Activated CD4-positive, alpha-beta T cell treated with anti-CD3 and anti-CD28 coated beads for 48 hours (primary cell): ENCODE measurements at places on chromosomes 16 and 17.
A peak's percentile ranks its signal among the peaks of the same experiment; 100 is the strongest.

DNA sequence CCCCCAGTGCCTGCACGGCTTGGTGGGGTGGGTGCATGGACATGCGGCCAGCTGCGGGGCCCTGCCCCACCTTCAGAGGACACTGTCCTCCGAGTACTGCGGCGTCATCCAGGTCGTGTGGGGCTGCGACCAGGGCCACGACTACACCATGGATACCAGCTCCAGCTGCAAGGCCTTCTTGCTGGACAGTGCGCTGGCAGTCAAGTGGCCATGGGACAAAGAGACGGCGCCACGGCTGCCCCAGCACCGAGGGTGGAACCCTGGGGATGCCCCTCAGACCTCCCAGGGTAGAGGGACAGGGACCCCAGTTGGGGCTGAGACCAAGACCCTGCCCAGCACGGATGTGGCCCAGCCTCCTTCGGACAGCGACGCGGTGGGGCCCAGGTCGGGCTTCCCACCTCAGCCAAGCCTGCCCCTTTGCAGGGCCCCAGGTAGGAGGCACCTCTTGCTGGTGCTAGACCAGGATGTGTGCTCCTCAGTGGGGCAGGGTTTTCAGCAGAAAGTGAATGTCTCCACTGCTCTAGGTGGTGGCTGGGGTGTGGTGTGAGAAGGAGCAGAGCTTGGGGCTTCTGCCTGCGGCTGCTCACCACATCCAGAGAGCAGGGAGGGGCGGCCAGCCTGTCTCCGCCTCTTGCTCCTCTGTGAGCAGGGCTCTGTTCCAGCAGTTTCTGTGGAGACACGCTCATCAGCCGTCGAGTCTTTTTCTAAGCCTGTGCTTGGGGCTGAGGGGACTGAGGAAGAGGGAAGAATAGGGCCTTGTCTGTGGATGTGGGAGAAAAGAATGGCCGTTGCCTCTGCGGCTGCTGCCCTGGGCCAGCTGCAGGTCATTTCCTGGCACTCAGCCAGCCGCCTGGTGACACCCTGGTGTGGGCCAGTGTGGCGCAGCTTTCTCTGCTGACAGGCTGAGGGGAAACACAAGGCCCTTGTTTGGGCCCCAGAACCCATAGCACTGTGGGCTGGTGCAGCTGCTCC is 2.2 kb downstream of the ZNF276 start:
- peak; percentile 82 for DNase-seq

DNA sequence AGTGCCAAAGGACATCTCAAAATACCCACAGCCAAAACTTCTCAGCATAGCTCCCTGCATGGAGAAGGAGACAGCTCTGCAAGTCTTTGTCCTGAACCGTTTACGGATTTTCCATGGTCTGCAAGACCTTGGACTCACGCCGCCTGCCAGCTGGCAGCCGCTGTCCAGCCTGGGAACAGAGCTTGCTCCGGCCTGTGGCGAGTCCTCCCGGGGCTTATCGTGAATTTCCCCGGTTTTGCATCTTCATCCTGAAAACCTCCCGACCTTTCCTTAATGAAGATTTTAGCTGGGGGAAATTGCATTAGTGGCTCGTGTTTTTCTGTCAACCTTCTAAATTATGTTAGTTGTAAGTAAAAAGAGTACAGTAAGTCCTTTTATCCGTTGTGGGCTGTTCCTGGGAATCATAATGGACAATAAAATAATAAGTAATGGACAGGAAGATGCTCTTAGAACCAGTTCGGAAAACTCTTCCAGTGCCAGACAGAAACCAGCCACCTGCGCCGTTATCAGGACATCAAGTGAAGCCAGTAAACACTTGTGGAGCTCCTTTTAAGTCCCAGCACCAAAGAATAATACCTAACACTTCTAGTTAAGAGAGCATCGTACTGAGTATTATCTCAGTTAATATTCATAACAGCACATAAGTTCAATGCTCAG is 112.4 kb upstream of the NOL11 start:
- DNase-seq = no peak

DNA sequence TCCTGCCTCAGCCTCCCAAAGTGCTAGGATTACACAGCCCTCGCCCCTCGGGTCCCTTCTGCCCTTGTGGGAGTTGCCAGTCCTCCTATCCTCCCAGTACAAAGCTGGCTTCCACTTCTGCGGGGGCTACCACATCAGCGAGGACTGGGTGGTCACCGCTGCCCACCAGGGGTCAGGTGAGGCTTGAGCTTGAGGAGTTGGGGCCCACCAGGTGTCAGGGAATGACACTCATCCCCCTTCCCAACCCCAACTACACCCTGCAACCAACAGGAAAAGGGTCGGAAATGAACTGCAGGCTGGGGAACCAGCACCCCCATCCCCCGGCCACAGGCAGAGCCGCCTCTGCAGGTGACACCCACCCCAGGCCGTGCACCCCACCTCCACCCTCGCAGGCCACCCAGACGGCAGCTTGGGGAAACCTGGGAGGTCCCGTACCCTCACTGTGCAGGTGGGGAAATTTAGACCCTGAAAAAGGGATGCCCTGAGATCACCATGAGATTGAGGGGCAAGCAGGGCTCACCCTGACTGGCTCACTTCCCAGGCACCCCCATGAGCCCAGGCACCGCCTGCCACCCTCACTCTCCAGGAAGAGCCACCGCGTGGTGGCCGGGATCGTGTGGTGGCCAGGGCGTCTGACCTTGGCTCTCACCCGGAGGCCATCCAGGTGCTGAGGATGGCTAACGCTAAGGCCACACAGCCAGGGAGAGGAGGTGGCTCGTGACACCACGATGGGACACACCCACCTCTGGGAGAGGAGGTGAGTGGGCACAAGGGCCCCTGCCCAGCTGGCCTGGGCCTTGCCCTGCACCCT is 8.0 kb downstream of the CTRB1 start:
- no peak for DNase-seq

DNA sequence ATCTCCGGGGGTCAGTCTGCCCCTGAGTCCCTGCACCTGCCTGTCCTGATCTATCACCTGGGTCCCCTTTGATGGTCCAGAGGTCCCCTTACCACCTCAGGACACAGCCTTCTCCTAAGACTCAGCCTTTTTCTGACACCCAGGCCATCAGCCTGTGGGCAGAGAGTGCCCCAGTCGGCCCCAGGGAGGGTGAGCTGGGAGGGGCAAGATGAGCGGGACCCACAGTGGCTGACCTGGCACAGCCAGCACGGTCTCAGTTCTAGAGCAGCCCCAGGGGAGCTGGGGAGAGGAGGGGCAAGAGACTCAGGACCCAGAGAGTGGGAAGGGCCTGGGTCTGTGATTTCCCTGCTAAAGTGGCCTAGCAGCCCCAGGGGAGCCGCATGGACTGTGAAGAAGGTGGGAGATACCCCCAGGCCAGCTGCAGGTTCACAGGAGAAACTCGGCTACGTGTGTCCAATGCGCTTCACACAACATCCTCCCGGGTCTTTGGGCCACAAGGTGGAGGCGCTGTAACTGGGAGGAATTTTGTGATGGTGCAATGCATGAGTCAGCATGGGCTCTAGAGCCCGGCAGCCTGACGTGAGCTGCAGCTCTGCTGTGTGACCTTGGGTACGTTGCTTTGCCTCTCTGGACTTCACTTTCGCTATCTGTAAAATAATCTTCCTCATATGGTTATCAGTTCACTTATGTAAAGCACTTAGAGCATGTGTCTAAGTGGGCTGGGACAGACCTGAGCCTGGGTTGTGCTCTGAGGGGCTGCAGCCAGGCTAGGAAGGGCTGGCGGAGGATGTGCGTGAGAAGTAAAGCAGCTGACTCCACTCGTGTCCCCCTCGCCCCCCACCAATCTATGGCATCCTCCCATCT is 67.2 kb upstream of the LHX1 start:
- DNase-seq = no peak

DNA sequence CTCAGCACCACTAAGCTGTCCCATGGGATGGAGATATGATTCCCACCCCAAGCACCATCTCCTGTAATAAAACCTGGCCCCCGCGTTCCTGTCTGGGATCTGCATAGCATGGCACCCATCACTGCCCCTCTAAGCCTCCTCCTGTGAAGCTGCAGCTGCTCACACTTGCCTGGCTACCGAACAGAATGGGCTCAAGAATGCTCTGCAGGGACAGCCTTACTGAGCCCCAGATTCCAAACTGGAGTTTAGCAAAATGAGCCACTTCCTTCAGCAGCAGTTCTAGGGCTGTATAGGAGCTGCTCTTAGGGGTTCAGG is 256.1 kb downstream of the CPPED1 start:
- DNase-seq = no peak

GRCh38 chr16:16025214-16025968 is 76.0 kb downstream of the ABCC1 start:
- peak; percentile 67 for DNase-seq

DNA sequence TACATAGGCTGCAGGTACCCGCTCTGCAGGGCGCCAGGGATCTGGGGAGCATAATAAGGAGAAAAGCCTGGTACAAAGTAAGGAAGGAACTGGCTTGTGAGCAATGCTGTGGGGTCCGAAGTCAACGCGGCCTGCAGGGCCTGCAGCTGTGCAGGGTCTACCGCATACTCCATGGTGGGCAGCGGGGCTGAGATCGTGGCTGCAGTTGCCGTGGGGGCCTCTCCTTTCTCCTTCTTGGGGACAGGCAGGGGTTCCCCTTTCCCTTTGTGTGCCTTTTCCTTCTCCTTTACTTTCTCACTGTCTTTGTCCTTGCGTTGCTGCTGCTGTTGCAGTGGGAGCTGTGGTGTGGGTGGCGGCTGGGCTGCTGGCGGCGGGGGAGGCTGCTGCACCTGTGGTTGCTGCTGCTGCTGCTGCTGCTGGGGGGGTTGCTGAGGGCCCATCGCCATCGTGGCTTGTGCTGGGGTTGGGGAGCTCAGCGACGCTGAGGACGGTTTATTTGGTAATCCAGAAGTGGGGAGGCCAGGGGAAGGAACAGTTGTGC is 259.6 kb downstream of the ZFHX3 start:
- DNase-seq = no peak

GRCh38 chr16:56468800-56469199 is 17.4 kb downstream of the OGFOD1 start:
- no peak for DNase-seq

DNA sequence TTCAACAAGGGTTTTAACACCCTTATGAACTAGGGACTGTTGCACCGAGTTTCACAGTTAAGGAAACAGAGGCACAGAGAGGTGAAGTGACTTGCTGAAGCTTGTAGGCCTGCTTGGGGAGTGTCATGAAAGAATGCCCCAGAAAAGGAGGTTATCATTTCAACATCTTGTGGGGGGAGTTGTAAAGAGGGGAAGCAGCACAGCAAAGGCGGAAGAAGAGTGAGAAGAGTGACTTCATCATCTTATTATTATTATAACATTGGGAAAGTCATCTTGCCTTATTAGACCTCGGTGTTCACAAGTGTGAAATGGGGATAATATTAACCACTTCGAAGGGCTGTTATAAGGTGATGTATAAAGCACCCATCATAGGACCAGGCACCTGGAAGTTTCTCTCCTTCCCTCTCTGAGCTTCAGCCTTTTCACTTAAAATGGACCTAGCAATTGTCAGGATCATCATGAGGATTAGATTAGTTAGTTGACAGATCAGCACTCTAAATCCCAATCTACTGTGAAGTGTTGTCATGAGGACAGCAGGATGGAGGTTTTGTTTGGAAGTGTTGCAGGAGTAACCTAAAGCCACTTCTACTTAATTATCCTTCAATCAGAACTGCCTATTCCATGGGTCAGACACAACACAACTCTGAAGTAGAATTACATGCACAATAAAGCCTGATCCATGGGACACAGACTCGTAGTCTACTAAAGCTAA is 2.3 kb downstream of the CCL4 start:
- DNase-seq = no peak

DNA sequence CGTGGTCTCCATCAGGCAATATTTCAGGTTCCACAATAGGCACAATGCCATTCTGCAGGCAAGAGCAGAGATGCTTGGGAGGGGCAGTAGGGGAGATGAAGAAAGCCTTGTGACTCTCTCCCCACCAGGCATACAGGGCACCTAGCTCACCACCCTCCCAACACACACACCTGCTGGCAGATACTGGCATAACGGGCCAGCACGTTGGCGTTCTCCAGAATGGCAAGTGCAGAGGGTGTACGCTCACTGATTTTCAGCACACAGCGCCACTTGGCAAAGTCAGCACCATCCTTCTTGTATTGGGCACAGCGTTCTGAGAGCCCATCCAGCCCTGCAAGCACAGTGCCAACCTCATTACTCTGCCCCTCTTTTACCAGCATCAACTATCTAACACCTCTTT is 2.2 kb downstream of the ALDOC start:
- DNase-seq = peak; percentile 45

GRCh38 chr16:70483426-70483825 is 29.0 kb downstream of the FCSK start:
- no peak for DNase-seq

- DNase-seq = no peak
Measured at GRCh38 chr17:54662978-54663876, 237.4 kb upstream of the TOM1L1 start.

GRCh38 chr17:73792994-73793393 is 148.7 kb upstream of the SDK2 start:
- DNase-seq = no peak

DNA sequence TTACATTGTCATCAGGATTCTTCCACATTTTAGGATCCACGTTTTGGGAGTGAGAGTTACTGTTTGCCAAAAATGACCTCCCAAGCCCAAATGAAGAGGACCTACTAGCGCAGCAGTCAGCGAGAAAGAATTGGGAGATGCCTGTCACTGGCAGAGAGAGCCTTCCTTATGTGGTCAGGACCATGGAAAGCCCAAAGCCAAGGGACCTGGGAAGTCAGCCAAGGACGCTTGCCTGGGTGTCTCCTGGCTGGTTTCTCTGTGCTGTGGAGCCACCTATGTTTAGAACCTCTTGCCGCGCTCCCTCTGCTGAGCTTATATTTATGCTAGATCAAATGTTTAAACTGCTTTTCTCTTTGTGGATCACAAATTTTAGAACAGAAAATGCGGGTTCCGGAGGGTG is 24.9 kb upstream of the RHBDL3 start:
- no peak for DNase-seq

GRCh38 chr16:2829501-2830354 is at the start of gene ZG16B:
Gene ZG16B (plus strand): TSS chr16:2830303. CDS start chr16:2830442, 139 bp downstream.
- no peak for DNase-seq

GRCh38 chr17:19897090-19897837 is 29.5 kb upstream of the ULK2 start:
- no peak for DNase-seq

- no peak for DNase-seq
Measured at GRCh38 chr16:14132696-14133048, 61.6 kb downstream of the MRTFB start.

GRCh38 chr17:34161690-34162089 is 93.4 kb upstream of the CCL2 start:
- no peak for DNase-seq

DNA sequence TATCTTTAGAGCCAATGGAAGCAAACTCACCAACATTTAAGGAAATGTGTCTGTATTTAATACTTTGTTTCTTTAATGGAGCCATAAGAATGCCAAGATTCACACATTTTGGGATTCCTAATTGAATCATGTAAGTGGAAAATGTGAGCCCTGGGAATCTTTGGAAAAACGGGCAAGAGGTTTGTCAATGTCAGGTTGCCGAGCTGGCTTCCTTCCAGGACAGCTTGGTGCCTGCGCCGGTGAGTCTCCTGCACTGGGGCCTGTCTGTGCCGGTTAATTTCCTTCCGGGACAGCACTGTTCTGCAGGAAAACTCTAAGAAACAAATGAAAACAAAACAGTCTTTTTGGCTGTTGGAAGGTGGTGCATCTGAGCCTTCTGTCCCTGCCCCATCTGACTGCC is 210.6 kb downstream of the HAPSTR1 start:
- no peak for DNase-seq
